ENCODE measurements at places on chromosomes 7 and 10.

- no peak for DNase-seq
Measured at GRCh38 chr10:110372656-110373055, 67.9 kb upstream of the SMNDC1 start.

DNA sequence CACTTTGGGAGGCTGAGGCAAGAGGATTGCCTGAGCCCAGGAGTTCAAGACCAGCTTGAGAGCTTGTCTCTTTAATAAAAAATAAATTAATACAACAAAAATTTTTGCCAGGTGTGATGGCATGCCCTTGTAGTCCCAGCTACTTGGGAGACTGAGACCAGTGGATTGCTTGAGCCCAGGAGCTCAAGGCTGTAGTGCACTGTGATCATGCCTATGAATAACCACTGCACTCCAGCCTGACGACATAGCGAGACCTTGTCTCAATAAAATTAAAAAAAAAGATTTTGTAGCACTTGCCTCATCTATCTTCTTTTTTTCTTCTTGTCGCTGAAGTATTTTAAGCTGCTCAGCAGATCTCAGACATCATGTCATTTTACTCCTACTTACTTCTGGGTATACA is 26.3 kb downstream of the CREM start:
- no peak for DNase-seq

DNA sequence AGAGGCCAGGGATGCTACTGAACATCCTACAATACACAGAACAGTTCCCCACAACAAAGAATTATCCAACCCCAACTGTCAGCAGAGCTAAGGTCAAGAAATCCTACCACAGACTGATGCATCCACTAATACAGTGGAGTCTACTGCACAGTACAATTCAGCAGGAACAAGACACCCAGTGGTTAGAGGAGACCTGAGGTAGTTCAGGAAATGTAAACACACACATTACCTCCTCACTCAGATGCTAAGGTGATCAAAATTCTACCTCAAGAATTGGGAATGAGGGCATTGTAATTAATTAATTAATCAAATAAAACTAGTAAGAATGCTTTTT is 91.4 kb downstream of the ZFAND4 start:
- no peak for DNase-seq

DNA sequence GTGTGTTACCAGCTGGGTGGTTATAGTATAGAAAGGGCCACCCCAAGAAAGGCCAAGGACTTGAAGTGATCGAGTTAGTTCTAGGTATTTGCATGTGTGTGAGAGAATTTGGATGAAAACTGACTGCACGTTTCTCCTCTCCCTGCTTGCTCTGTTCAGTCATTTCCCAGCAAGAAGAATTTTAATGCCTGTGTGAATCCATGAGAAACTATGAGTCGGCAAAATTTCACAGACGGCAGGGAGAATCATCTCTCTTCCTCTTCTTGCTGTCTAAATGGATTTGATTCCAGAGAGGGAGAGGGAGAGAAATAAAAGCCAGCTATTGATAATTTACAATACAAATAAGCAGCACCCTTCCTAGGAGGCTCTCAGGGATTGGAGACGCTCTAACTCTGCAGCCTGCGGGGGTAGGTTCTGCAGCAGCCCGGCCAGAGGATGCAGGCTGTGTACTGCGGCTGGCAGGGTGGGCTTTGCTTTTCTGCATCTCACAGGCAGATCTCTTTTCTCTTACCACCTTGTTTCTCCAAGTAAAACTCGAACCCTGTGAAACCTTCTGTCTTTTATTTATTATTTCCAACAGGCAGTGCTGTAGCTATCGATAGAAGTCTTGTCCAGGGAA is 183.6 kb downstream of the TCF7L2 start:
- DNase-seq = no peak

- no peak for DNase-seq
Measured at GRCh38 chr10:61067671-61068336, 123.8 kb upstream of the RHOBTB1 start.

DNA sequence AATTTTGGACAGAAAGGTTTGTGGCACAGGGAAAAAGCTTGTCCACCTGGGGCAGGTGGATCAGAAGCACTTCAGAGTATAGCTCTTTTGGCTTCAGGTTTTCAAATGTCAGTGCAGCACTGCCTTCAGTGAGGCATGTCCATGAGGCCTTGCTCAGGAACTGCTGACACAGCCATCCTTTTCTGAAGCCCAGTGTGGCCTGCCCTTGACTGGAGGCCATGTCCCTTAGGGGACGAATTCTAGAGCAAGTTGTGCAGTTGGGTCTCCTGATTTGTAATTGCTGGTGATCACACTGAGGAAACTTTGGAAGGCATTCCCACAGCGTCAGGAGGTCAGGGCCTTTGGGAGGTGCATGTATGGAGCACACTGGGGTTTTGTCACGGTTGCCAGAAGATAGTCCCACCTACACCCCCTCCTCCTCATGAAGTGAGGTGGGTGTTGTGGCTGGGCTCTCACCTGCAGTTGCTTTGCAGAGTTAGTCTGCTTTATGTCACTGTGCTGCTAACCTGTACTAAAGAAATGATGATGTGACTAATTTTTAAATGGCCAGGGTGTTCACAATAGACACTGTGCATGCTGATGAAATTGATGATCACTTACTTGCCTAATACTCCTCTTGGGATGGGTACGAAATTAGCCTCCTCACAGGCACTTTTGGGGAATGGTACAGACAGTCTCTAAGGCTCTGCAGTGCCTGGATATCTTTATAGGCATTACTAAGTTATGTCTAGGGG is 41.7 kb downstream of the OGDH start:
- DNase-seq = no peak

DNA sequence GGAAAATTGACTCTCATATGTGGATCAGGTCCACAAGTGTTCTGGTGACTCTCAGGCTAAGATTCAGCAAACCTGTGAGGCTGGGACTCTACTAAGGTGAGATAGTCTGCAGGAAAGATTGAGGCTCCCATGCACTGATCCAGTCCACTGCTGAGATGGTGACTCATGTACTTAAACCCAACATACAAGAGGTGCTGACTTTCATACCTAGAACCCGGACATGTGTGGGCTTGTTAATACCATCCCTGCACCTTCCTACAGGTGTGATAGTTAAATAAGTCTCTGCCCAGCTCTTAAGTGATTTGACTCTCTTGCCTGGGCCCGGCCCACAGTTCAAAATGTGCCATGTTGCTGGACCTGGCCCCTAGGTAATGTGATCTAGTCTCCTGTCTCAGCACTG is 27.1 kb upstream of the ZNF107 start:
- no peak for DNase-seq

- DNase-seq = no peak
Measured at GRCh38 chr10:29760138-29760900, 125.5 kb upstream of the SVIL start.

DNA sequence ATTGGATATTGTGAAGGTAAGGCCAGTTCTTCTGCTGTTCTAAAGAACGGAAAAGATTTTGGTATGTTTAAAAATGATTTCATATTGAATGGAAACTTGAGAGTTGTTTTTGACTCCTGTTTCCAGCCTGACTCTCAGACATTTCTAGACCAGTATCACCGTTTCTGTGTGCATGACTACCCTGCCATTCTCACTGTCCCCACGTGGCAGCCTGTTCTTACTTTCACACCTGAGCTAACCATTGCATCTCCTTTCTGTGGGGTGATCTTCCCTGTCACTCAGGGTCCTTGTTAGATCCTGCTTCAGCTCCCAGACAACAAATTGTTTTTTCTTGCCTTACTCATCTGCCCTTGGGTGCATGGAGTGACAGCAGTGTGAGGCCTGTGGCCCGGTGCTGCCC is 38.9 kb downstream of the GLRX3 start:
- no peak for DNase-seq

DNA sequence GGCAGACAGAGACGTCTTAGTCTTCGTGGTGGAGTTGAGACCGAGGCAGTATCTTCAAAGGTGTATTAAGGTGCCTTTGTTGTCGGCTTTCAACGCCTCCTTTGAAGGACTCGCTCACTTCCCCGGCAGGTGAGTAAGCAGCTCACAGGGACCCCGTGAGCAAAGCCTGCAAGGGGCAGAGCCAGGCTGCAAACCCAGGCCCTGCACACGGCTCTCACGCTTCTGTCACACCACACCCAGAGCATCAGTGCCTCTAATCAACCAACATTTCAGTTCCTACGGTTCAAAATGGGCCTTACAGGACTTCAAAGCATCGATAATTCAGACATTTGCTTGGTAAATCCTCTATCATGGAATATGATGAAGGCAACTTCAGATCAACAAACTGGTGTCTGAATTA is 64.8 kb upstream of the INSIG1 start:
- DNase-seq = no peak

- DNase-seq = no peak
Measured at GRCh38 chr10:35050568-35050967, 39.6 kb downstream of the CUL2 start.

GRCh38 chr10:4503076-4503475 is 322.9 kb upstream of the AKR1E2 start:
- DNase-seq = no peak

DNA sequence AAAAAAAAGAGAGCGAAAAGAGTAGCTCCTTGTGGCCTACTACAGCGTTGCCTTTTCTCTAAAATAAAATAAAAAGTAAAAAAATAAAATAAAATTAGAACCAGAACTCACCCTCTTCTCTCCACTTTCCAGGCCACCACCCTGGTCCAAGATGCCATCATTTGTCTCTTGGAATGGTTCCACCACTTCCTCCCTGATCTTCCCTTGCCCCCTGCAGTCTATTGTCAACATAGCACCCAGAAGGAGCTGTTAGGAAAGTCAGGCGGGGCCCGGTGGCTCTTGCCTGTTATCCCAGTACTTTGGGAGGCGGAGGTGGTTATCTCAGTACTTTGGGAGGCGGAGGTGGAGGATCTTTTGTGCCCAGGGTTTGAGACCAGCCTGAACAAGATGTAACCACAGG is 7.6 kb upstream of the GRID2IP start:
- no peak for DNase-seq

DNA sequence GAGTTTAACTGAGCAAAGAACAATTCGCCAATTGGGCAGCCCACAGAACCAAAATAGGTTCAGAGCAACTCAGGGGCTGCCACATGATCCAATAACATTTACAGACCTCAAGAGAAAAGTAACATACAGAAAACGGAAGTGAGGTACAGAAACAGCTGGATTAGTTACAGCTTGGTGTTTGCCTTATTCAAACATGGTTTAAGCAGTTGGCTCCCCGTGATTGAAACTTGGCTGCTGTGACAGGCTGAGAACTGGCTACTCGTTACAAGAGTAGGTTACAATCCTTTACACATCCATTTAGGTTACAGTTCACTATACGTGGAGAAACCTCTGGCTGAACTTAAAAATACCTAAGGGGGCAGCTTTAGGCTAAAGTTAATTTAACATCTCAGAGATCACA is 673.1 kb upstream of the PHF14 start:
- no peak for DNase-seq

DNA sequence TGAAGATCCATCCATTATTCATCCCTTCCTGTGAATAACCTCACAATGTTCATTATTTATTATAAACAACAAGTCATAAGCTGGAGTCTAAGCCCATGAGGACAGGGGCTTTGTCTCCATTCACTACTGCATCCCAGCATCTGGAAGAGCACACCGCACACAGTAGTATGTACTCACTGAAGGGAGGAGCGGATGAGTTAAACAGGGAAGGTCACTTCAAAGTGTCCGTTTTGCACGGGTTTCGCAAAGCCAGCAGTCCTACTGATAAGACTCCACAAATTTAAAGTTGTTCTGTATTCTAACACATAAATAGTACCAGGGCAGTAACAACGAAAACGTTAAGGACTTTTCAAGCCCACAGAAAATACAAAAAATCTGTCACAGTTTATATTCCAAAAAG is 167.9 kb downstream of the PARD3 start:
- no peak for DNase-seq

- peak; percentile 68 for DNase-seq
Measured at GRCh38 chr7:8260871-8261694, 884 bp downstream of the ICA1 start.

- DNase-seq = no peak
Measured at GRCh38 chr7:28602282-28602681, 190.0 kb downstream of the CREB5 start.

- DNase-seq = peak; percentile 79
Measured at GRCh38 chr7:123154231-123154860, 45.4 kb downstream of the SLC13A1 start.

- no peak for DNase-seq
Measured at GRCh38 chr10:124624895-124625294, 119.3 kb downstream of the FAM53B start.

GRCh38 chr7:46934198-46934825 is 647.6 kb downstream of the TNS3 start:
- DNase-seq = peak; percentile 45

DNA sequence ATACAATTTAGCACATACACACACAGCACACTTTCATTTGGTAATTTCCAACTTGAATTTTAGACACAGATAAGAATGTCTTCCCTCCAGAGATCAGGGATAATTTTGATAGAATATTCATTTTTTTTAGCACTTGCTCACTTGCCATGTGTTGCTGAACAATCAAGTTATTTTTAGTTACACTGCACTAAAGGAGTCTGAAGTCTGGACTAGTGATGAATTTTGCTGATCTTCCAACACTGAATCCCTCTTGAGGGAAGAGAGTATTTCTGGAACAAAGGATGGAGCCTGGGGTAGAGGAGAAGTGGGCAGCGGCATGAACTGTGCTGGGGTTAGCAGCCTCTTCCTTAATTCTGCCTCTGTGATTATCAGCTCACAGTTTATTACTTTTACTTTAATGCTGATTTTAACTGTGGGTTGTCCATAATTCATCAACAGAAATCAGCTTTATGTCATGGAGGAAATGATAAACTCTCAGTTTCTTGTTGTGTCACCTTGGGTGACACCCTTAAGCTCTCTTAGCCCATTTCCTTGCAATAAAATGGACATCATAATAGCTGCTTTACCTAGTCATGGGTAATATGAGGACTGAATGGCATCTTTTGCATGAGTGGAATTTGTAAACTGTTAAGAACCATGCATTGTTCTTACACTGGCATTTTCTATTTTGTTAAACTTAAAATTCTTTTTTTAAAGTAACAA is 32.1 kb downstream of the SGPL1 start:
- no peak for DNase-seq

DNA sequence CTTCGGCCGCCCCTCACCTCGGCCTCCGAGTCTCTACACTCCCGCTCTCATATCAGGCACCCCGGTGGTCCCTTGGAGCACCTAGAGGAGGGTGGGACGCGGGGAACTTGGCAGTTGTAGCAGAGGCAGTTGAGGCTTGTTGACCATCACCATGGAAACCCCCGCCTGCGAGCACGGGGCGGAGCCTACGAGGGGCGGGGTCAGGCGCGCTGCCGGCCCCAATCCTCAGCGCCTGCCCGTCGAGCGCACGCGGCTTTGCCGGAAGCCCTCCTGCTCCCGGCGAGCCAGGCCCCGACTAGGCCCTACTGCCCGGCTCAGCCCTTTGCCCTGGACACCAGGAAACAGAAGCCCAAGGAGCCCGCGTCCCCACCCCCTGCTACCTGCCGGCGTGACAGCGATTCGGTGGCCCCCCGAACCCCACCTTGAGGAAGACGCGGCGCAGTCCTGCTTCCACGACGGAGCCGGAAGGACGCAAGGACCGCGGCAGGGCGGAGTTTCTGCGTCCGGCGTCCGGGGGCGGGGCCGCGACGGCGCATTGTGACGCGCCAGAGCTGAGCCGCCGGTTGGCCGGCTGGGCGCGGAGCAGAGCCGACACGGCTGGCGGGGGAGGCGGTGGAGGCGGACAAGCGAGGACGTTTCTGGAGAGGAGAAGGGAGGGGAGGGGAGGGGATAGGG is at the start of gene HNRNPF:
Gene HNRNPF, minus strand, starts transcription at position 477 of the 675 bp plus-strand sequence. CDS start 21,302 bp downstream, outside the sequence.
- peak; percentile 65 for DNase-seq

GRCh38 chr10:57457972-57458512 is 809.7 kb downstream of the IPMK start:
- DNase-seq = no peak

GRCh38 chr10:7551950-7552716 is 114.6 kb downstream of the ITIH5 start:
- DNase-seq = no peak

GRCh38 chr10:34729619-34730018 is 85.5 kb downstream of the PARD3 start:
- no peak for DNase-seq

Measured in NCI-H748 treated with DMSO at 0.1 percent for 48 hours (cell line).